ENCODE measurements at places on chromosomes 11 and 22.

DNA sequence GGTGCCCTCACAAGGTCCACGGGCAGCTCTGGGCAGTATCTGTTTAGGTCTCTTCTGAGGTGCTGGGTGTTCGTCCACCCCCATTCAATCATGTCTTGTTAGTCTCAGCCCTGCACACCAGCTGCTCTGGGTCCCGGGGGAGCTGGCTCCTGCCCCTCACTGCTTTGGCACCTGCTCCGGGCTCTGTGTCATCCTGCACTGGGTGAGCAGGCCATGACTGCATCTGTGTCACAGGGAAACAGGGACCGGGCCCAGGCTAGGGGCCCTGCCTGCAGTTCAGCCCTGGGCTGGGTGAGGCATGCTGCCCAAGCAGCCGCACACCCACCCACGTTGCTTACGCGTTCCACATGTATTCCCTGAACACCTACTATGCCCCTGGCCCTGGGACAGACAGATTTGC, 43.9 kb downstream of the ELFN2 start:
- no peak for DNase-seq

DNA sequence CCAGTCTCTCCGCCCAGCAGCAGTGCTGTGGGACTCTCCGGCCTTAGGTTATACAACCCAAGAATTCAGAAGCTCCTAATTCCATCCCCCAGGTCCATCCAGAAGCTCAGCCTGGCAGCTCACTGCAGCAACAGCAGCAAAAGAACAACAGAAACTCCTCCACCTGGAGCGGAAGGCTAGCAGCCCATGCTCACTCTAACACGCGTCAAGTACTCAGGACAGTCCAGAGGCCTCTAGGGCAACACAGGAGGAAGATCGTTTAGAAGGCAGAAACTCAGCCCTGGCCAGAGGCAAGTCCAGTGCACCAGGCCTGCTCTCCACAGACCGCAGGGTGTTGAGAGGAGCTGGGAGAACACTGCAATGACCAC, 17.1 kb downstream of the PLA2G6 start:
- no peak for DNase-seq

DNA sequence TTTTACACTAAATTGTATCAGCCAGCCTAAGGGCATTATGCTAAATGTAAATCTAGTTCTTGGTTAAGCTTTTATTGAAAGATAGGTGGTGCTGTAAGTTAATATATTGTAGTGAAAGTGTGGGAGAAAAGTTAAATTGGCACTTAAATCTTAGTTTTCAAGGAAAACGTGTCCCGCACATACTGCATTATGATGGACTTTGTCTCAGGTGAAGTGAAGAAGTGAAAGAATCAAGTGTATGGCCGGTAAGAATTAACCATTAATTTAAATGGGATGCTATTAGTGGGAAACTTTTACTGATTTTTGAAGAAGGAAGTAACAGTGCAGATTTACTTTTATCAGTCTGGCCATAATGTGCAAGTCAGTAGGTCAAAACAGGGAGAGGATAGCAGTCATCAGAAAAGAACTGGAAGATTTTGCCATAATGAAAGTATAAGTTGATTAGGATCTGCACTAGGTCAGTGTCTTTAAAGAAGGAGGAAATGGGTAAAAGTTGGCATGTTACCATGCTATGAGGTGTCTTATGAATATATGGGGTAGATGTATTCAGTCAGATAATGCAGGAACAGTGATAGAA, 81.6 kb downstream of the PDHX start:
- no peak for DNase-seq

DNA sequence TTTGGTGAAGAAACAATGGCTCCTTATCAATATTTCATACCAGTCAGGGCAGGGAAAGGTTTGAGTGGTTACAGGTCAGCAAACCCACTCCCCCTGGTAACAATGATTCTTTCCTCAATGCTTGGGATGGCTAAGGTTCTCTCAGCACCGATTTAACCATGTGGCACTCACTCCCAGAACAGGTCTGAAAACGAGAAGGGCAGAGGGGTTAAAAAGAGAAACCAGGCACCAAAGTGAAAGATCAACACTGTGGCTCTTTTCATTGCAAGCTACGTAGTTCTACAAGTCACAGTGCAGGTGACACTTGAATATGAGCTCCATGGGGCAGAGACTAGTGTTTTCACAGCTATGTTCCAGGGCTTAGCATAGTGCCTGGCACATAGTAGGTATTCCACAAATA, 132.4 kb downstream of the PLEKHA7 start:
- DNase-seq, result no peak
